ENCODE measurements at places on chromosomes 5 and 9. TPM values are rescaled to one million over a fixed set of nuclear protein-coding genes. Genes with fewer than 3 reads are reported as not detected.

DNA sequence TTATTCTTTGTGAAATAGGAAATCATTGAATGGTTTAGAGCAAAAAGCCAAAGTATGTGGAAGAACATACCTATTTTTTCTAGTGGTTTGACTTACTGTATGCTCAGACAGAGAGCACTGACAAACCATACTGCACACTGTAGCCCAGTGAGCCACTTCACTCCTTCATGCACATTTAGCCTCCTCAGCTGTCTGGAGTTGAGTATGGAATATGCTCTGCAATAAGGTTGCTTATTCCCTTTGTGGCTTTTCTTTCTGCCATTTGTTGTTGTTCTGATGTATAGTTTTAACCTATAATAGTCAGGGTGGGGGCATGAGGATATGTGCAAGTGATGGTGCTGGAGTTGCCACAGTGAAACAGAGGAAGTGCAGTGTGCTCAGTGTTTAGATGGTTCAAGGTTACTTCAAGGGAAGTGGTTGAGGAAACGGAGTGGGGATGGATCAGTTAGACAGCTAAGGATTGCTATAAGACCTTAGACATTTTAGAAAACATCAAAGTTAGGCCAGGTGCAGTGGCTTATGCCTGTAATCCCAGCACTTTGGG is 100.7 kb downstream of the CDC42SE2 start:
- H3K27ac ChIP-seq: peak overlapping the region; percentile 13
- no peak overlapping the region for H3K4me3 ChIP-seq
- peaks cover 5% of the 10 kb centered on the region for H3K4me1 ChIP-seq
- no peaks in the 10 kb centered on the region for H3K27me3 ChIP-seq
- DNase-seq: no peak

GRCh38 chr9:123283455-123283854 is 15.1 kb upstream of the STRBP start:
- H3K27ac ChIP-seq: no peak overlapping the region
- no peak overlapping the region for H3K4me3 ChIP-seq
- peaks cover 7% of the 10 kb centered on the region for H3K4me1 ChIP-seq
- DNase-seq: no peak

DNA sequence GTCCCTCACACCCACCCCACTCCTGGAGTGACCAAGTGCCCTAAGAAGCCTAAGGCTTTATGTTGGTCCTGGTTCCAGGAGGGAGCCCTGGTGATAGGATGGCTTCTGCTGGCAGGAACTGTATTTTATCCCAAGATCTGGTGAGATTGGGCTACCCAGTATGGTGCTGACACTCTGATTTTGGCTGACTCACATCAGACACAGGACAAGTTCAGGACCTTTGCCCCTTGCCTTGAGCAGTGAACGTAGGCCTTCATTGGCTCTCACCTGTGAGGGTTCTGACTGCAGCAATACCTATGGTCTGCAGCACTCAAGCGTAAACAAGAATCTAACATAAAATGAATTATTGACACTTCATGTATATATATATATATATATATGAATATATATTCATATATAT is 25.0 kb downstream of the BHMT start:
- no peak for DNase-seq
- H3K27me3 ChIP-seq: no peaks in the 10 kb centered on the region
- H3K4me3 ChIP-seq: no peak overlapping the region
- no peak overlapping the region for H3K27ac ChIP-seq
- H3K36me3 ChIP-seq: no peaks in the 10 kb centered on the region

The PCDHGC3 gene
- 116 TPM for total RNA-seq

GRCh38 chr5:52580921-52581320 is 206.8 kb upstream of the ITGA1 start:
- H3K27ac ChIP-seq: no peak overlapping the region
- H3K4me3 ChIP-seq: no peak overlapping the region
- H3K4me1 ChIP-seq: no peaks in the 10 kb centered on the region
- DNase-seq: no peak
- H3K27me3 ChIP-seq: no peaks in the 10 kb centered on the region

- H3K27ac ChIP-seq: no peak overlapping the region
- no peaks in the 10 kb centered on the region for H3K36me3 ChIP-seq
- no peak overlapping the region for H3K4me3 ChIP-seq
These were observed 259.8 kb downstream of the NDUFS4 start for GRCh38 chr5:53820119-53820801.

DNA sequence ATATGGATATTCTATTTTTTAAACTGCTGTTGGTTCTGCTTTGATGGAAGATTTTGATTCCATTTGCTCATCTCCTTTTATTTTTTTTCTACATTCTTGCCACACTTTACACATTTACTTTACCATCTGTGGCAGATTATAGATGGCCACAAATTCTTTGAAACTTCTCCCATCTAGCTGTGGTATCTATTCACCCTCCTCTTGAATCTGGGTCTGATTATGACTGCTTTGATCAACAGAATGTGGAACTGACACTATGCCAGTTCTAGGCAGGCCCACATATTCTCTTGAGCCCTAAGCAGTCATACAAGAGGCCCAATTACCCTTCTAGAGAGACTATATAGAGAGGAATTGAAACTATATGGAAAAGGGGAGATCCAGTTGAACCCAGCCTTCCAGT is 439.0 kb upstream of the PTGER4 start:
- no peaks in the 10 kb centered on the region for H3K36me3 ChIP-seq
- H3K4me1 ChIP-seq: no peaks in the 10 kb centered on the region
- no peaks in the 10 kb centered on the region for H3K27me3 ChIP-seq
- H3K27ac ChIP-seq: no peak overlapping the region
- DNase-seq: no peak

DNA sequence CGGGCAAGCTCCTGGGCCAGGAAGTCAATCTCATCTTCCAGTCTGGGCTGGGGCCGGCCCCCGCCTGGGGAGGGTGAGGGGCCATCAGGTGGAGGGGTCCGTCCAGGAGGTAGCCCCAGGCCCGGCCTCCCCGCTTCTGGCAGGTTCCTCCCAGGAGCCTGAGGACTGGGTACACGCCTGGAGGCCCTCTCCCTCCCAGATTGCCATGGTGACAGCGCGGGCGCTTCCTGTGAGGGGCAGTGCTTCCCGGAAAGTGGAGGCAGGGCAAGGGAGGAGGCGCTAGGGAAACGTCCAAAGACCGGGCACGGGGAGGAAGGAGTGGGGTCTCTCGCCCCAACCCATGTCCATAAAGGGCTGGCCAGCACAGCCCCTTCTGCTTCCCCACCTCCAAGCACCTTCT is 4.9 kb downstream of the NPDC1 start:
- peaks cover 40% of the 10 kb centered on the region for H3K4me1 ChIP-seq
- peak overlapping the region; percentile 30 for H3K27ac ChIP-seq
- no peaks in the 10 kb centered on the region for H3K27me3 ChIP-seq
- H3K4me3 ChIP-seq: peak overlapping the region; percentile 7

DNA sequence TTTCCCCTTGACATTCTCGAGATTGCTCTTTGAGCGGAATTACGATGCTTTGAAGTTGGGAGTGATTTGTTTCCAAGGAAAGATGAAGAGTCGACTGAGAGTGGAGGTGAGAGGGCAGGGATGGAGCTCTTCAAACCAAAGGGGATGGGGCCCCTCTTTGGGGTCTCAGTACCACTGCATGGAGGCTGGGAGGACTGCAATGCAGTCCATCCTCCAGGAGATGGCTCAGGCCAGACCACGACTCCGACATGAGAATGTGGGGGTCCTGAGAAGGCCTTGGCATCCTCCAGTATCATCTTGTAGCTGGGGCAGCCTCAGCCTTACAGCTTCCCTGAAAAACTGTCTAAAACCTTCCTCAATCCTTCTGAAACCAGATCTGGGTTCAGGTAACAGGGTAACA is 51.1 kb upstream of the CDKN2AIPNL start:
- H3K27ac ChIP-seq: no peak overlapping the region
- no peak for DNase-seq
- no peaks in the 10 kb centered on the region for H3K36me3 ChIP-seq
- H3K4me3 ChIP-seq: no peak overlapping the region
- H3K27me3 ChIP-seq: no peaks in the 10 kb centered on the region
- peaks cover 40% of the 10 kb centered on the region for H3K4me1 ChIP-seq

- H3K27me3 ChIP-seq: no peaks in the 10 kb centered on the region
- no peak overlapping the region for H3K4me3 ChIP-seq
- no peaks in the 10 kb centered on the region for H3K4me1 ChIP-seq
- no peaks in the 10 kb centered on the region for H3K36me3 ChIP-seq
- DNase-seq: no peak
These were observed 548.4 kb upstream of the ZNF608 start for GRCh38 chr5:125294844-125295243.

- H3K27me3 ChIP-seq: no peaks in the 10 kb centered on the region
- H3K36me3 ChIP-seq: no peaks in the 10 kb centered on the region
- no peak overlapping the region for H3K27ac ChIP-seq
- no peak for DNase-seq
- no peak overlapping the region for H3K4me3 ChIP-seq
These were observed 29.7 kb upstream of the F2RL2 start for GRCh38 chr5:76652809-76653414.

The IDNK gene
- total RNA-seq: 6.2 TPM

DNA sequence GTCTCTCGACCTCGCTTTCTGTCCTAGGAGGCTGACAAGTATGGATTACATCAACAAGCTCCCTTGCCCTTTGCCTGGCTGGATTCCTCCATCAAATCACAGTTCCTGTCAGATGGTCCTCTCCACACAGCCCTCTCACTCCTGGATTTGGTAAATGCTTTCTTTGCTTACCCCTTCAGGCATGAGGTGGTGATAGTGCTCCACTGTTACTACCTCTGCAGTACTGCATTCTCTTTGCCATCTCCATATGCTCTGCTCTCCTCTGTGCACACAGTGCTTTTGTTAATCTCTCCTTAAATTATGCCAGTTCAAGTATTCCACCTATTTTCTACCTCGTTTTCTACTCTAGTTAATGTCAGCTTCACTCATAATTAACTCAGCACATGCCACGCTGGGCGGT is 279.2 kb downstream of the DMAC1 start:
- no peaks in the 10 kb centered on the region for H3K4me1 ChIP-seq
- H3K27me3 ChIP-seq: no peaks in the 10 kb centered on the region
- no peak for DNase-seq

- no peaks in the 10 kb centered on the region for H3K27me3 ChIP-seq
- no peaks in the 10 kb centered on the region for H3K36me3 ChIP-seq
- no peak overlapping the region for H3K27ac ChIP-seq
These were observed 43.1 kb downstream of the TNFAIP8 start for GRCh38 chr5:119398727-119399466.

GRCh38 chr9:37675661-37676060 is 24.9 kb downstream of the FRMPD1 start:
- H3K27ac ChIP-seq: no peak overlapping the region
- no peaks in the 10 kb centered on the region for H3K27me3 ChIP-seq
- DNase-seq: no peak
